ENCODE measurements at places on chromosomes 3 and 15.

DNA sequence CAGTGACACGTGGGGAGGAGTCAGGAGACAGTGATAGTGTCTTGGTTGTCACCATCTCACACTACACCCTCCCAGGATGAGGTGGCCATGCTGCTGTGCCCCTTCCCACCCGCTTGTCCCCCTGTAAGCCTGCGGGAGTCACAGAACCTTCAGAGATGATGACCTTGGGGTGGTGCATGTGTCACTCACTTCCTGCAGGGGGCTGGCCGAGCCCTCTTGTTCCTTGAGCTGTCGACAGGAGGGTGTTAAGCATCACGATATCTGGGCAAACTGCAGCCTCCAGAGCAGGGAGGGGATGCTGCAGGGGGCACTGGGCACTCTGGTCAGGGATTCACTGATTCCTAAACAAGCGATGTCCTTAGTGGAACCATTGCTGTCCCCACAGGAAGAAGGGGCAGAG, 27.7 kb downstream of the FAH start:
- no peak for DNase-seq

GRCh38 chr15:40249477-40250303, 10.8 kb downstream of the PAK6 start:
- peak; percentile 90 for DNase-seq

DNA sequence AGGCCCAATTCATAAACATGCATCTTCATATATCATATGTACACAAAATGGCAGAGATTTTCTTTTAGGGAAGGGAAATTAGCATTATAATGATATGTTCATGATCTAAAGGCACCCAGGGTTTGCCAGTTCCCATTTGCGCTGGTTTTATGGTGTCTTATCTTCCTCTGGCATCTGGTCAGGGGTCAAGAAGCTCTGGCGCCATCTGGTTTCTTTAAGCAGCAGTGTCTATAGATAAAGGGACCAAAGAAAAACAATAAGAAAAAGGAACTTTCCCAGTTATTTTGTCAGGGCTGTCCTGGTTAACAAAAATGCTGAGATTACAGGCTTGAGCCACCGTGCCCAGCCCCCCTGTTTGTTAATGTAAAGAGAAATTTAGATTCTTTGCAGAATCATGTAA, 3.3 kb upstream of the DCP1A start:
- DNase-seq, result peak; percentile 69

DNA sequence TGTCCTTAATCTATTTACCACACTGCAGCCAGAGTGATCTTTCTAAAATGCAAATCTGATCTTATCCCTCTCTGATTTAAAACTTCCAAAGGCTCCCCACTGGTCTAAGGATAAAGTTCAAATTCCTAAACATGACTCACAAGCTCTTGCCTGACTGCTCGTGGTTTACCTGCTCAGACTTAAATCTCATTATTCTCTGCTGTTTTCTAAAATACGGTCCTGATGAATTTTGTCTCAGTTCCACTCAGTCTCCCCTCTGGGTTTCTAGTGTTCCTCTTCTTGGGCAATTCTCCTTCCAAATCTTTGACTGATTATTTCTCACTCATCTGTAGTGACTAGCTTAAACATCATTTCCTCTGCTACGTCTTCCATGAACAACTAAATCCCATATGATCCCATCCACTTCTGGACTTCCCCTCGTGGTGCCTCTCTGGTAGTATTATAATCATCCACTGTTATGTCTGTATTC, 108.3 kb downstream of the P3H2 start:
- DNase-seq, result peak; percentile 70

DNA sequence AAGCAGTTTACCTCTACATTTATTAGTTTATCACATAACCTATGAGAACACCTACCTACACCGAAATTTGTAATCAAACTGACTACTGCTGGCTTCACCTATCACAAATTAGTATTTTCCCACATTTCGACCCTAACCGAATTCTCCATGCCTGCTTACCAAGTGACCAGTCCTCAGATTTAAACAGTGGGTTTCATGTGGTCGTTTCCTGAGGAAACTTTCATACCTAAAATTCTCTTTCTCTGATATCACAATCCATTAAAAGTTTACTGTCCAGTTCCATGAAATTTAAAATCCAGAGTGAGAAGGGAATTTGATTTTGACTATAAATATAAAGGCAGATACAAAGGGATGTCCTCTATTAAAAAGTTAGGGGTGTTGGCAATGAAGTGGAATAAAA, 1.9 kb downstream of the PLOD2 start:
- DNase-seq, result peak; percentile 64

DNA sequence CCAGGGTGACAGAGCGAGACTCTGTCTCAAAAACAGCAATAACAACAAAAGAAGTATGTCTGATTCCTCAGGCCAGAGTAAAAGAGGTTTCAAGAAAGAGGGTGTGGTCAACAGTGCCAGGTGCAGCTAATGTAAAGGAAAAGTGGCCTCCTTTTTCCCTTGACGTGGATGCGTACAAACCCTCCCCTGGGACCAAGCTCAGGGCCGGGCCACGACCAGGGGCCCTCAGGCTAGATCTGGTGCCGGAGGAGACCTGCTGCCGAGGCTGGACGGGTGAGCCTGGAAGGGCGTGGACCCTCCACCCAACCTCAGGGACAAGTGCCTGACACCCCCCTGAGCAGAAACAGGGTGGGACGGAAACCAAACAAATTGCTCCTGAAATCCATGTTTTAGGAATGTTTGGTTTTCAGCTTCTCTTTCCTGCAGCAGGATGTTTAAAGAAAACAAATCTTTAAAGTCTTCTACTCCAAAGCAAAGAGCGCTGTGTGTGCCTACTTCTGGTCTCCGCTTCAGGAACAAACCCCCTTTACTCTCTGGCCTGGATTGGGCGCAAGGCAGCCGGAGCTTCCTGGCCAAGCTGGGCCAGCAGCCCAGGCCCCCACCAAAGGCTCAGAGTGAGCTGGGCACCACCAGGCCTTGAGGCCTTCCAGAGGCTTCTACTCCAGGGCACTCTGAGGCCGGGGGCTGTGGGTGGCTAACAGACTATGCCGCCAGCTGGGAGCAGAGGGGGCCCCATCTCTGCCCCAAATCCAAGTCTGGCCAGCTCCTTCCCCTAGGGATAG, 21.4 kb downstream of the ZDHHC19 start:
- no peak for DNase-seq

DNA sequence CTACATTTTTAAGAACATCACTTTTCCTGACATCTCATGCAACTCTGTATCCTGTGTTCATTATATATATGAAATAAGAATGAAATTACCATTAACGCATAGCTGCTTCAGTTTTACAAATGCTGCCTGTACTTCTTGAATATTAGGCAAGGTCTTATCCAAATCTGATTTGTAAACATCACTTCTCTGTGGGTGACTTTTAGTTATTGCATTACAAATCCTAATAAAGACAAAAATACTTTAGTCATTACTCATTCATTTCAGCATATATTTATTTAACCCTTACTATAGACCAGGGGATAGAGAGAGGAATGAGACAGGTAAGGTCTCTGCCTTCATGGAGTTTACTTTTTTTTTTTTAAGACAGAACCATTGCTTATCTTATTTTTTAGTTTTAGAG, 36.8 kb downstream of the MTMR10 start:
- peak; percentile 27 for DNase-seq

DNA sequence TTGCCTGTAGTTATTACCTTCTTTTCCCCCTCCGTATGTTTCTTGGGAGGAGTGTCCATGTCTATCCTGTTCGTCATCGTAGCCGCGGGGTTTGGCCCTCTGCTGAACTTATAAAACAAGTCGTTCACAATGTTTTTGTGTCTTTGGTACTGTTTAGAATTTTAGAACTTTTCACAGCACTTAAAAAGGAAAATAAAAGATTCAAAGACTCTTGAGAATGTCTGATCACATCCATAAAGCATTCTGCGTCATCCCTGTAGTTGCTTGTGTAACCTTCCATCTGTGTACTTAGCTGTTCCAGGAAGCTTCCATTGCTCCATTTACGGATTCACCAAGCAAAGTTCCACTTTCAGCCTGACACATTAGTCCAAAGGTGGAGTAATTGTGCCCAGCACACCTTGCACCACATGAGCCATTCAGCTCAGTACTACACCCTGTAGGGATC, 677.1 kb upstream of the NR2F2 start:
- peak; percentile 87 for DNase-seq

DNA sequence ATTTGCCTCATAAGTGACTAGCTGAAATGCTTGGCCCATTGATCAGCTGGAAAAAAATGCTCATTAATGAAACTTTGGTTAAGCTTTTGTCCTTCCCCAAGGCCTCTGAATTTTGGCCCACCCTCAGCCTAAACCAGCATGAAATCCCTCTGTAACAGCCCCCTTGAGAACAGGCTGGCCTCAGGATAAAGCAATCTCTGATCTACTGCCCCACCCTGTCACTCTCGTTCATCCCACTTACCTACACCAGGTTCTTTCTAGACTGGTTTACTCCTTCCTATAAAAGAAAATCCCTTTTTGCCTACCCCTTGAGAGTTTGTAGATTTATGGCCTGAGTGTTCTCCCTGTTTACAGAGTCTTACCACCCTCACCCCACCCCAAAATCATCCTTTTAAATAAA, 3.4 kb upstream of the AEN start:
- DNase-seq, result no peak

GRCh38 chr15:90871139-90871715, 2.8 kb downstream of the FURIN start:
- peak; percentile 46 for DNase-seq

DNA sequence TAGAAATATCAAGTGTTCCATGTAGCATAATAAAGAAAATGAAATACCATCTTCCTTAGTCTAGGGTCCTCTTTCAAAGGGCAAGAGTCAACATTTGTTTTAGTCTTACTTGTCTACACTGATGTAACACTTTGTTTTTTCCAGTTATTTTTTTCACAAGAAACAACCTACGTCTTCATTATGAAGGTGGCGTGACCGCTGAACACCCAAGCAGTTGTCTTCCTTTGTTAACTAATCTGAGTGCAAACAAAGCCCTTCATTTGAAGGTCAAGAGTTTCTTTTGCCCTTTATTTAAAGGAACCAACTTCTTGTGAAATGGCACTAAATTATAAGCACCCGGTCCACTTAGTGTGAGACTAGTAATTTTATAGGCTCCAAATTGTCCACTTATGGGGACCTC, 73.2 kb downstream of the CD47 start:
- DNase-seq, result no peak

- peak; percentile 55 for DNase-seq
These were observed 6.5 kb downstream of the ZNF589 start for GRCh38 chr3:48247401-48247811.

DNA sequence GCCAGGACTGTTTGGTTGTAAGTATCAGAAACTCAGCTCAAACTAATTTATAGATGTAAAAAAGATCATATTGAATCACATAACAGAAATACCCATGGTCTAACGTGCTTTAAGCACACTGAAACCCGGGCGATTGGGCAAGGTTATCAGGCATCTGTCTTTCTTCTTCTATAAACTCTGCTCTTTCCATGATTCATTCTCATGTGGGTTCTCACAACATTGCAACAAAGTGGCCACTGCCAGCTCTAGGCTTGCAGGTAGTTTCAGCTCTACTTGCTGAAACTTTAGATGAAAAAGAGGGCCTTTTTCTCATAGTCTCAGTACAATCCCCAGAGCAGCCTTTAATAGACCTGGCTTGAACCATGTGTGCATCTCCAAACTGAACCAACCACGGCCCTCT, 456.1 kb downstream of the MFSD1 start:
- no peak for DNase-seq

DNA sequence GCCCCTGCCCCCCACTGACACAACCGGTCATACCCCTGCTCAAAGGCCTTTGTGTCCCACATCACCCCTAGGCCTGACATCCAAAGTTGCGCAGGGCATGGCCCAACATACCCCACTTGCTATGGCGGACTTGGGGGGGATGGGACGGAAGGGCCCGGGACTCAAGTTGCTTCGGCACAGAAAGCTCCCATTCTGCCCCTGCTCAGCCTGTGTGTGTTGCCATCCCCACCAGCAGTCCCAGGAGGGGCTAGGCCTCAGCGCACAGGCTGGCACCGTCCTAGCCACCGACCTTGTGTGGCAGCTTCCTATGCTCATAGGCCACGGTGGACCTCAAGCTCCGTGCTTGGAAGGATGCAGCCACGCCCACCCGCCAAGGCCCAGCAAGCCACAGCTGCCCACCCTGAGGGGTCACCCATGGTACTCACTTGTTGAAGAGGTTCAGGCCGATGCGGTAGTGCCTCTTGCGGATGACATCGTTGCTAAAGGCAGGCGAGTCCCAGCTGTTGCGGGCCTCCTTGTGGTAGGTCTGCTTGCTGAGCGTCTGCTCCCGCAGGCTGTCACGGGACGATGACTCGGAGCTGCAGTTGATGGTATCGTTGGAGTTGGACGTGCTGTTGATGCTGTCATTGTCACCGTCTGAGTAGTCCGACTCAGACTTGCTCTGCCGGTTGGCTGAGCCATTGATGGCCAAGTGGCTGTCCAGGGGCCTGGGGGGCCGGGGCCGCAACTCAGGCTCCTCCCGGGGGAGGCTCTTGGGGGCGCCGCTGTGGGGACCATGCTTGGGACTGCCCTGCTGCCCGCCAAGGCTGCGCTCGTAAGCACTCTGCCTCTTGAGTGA, 93.9 kb upstream of the RPL32 start:
- DNase-seq, result no peak

DNA sequence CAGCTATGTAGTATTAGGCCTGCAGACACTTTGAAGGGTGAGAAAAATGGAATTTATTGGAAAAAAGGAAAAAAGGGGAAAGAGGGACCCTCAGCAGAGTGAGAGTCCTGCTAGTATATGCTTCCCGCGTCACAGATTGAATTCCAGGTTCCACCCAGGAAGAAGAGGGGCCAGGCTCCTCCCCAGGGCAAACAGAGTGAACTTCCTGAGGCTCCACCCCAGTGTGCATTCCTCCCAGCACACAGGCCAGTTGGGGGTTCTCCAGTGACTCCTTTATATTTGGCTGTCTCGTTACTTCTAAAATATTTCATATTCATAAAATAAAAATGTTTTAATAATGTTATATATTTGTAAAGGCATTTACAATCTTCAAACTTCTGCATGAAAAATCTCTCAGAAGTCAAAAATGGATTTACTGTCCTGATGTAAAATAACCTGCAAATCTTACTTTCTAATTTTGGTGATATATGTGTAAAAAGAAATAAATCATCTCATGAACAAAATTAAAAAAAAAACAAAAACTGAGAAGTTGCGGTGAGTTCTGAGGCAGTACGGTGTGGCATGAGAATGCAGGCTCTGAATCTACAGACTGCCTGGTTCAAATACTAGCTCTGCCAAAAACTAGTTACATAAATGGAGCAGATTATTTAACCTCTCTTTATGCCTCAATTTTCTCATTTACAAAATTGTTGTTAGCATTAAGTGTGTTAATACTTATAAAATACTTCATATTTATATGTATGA, 175.8 kb upstream of the P2RY1 start:
- DNase-seq, result no peak

GRCh38 chr15:84387086-84387485, 151.5 kb downstream of the GOLGA6L4 start:
- DNase-seq, result no peak

DNA sequence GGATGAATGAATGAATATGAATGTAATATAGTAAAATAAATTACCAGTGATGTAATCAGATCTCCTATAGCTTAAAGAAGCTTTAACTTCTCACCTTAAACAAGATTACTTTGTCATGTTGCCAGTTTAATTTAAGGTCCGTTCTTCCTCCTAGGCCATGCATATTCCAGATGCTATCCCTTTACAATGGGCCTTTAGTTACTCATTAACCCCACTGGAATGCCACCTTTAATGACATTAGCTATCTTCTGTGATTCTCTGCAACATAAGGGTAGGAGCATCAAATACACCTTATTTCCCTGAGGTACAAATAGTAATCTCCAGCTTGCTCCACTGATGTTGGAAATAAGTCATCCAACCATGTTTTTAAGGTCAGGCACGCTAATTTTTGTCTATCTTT, 63.0 kb upstream of the TIMP4 start:
- no peak for DNase-seq

GRCh38 chr3:8319935-8320634, 181.5 kb upstream of the LMCD1 start:
- peak; percentile 91 for DNase-seq

Data from EH (cell line).